ENCODE measurements at places on chromosomes 3 and 15. TPM values are rescaled to one million over a fixed set of nuclear protein-coding genes. Genes with fewer than 3 reads are reported as not detected.

The C3orf20 gene
- total RNA-seq = 0.09 TPM

The SEMA3B gene
- 2.3 TPM for total RNA-seq

The CSTA gene
- 11.6 TPM for total RNA-seq

The SLC38A3 gene
- total RNA-seq = 83.2 TPM

The CTXN2 gene
- total RNA-seq = not detected

The PLD1 gene
- total RNA-seq = 13.3 TPM

DNA sequence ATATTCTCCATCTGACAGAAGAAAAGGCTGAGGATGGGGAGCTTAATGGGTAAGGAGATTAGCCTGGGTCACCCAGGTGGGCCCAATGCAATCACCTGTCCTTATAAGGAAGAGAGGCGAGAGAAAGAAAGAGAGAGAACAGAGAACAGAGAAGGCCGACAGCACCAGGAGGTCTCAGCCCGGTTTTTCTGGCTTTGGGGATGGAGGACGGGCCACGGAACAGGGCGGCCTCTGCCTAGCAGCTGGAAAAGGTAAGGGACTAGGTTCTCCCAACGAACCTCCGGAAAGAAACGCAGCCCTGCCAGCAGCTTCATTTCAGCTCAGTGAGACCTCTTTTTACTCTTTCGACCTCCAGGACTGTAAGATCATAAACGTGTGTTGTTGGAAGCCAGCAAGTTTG is 196.0 kb upstream of the LYSMD4 start:
- DNase-seq = no peak

DNA sequence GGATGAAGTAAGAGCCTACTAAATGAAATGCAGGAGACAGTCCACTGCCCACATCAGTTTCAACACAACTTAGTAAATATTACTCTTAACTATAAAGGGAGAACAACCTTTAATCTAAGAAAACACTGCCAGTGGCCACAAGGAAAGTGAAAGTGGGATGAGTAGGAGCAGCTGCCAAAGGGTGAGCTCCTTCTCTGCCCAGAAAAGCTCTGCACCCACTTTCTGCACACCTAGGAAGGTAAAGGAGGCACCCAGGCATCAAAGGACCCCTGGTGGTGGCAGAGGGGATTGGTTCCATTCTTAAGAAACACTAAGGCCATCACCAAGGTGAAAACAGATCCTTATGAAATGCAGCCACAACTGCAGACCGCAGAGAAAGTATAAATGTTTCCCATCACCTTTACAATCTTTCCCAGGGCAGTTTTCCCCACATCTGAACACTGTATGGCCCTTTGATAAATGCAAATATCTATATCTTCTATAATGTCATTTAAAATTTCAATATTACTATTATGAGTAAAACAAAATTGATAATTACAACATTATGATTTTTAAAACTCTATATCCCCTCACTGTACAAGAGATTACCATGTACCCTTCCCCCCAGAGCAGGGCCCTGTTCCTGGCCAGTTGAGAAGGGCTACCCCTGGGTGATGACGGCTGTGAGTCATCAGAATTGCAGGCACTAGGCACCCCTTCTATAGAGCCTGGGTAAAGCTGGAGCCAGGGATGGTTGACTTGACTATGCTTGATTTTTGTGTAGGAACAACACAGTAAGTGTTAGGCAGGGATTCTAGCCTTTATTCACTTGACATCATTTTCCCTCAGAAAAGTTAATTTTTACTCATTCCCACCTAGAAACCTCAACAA is 92.0 kb downstream of the SNRK start:
- no peak for DNase-seq

DNA sequence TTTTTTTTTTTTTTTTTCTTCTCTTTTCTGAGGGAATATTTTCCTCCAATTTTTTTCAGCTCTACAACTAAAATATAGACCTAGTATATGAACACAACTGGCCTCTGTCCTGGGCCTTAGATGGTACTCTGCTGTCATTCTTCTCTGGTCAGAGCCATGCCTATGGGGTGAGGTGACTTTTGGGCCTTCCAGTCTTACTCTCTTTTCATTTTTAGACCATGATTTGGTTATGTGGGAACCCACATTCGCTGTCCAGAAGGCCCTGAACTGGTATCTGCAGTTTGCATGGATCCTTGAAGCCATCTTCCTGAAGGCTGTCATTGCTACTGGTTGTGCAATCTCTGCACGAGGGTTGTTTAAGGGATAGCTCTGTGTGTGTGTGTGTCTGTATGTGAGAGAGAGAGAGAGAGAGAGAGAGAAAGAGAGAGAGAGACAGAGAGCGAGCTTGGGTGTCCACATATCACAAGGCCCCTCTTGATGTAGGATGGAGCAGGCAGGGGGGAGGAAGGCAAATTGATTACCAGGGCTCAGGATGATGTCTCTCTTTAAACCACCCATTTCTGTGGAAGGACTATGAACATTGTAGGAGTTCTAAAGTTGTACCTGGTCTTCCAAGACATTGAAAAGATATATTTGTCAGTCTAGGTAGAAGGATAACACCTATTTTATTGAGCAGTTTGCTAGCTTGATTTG is 6.9 kb downstream of the TGFBR2 start:
- DNase-seq = no peak

DNA sequence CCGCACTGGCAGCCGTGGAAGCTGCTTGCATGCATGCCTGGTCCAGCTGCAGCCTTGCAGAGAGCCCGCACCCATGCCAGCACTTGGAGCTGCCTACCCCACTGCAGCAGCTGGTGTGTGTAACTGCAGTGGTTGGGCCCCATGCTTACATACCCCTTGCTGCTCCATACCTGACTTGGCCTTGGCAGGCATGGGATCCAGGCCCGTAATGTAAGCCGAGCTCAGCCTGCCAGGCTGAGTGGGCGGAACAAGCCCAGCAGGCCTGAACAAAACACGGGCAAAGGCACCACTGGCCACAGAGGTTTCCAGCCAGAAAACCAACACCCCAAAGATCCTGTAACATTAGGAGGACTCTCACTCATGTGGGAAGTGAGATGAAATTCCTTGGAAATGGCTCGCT is 48.3 kb downstream of the SLC6A20 start:
- DNase-seq = no peak

GRCh38 chr15:48754011-48754410 is 56.9 kb downstream of the CEP152 start:
- DNase-seq = no peak

- DNase-seq = peak; percentile 40
Observed at GRCh38 chr3:30426293-30426993, 180.0 kb upstream of the TGFBR2 start.

- DNase-seq = no peak
Observed at GRCh38 chr3:54004335-54004734, 112.7 kb upstream of the SELENOK start.

GRCh38 chr3:22959593-22959992 is 243.5 kb upstream of the UBE2E2 start:
- DNase-seq = no peak

DNA sequence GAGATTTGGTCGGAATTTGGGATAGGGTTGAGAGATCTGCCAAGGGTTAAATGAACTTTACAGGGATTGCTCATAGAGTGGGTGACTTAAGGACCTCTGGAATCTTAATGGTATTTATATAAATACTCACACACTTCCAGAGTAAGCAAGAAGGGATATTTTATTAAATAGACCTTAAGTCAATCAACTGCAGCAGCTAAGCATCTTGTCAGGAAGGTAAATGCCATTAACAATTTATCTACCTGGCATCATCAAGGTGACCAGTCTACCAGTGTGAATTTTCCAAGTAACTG is 123.9 kb downstream of the FEZF2 start:
- DNase-seq = no peak

DNA sequence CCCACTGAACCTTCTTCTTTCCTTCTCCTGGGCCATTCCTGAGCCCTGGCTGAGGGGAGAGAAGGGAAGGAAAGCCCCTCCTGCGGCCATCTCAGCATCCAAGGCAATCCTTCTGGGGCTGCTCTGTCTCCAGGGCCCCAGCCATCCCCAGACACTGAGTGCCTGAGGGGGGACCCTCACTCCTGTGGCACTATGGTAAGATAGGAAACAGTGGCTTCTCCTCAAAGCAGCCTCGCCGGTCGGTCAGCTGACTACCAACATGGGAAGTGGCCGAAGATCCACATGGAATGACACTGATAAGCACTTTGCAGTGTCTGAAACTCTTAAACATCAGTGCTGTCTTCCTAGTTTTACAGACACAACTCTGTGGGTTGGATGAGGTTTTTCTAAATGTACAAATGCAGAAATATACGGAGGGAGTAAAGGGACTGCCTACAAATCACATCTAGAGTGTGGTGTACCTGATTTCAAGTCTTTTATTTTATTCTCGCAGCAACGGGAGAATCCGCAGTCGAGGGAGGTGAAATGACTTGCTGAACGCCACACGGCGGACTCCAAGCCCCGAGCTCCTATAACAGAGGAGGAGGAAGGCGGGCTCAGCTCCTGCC is 973 bp upstream of the ITPKA start:
- no peak for DNase-seq

DNA sequence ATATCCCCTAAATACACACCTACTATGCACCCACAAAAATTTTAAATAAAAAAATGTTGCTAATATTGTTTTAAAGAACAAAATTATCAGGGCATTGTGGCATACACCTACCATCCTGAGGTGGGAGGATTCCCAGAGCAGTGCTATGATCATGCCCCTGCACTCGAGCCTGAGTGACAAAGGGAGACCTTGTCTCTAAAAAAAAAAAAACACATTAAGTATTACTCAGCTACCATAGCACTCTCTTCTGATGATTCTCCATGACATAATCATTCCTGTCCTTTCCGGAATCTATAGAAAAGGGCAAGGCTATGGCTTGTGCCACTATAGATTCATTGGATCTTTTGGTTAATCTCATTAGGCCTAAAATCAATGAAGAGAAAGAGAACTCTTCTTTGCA is 77.4 kb downstream of the ACAP2 start:
- DNase-seq = no peak

DNA sequence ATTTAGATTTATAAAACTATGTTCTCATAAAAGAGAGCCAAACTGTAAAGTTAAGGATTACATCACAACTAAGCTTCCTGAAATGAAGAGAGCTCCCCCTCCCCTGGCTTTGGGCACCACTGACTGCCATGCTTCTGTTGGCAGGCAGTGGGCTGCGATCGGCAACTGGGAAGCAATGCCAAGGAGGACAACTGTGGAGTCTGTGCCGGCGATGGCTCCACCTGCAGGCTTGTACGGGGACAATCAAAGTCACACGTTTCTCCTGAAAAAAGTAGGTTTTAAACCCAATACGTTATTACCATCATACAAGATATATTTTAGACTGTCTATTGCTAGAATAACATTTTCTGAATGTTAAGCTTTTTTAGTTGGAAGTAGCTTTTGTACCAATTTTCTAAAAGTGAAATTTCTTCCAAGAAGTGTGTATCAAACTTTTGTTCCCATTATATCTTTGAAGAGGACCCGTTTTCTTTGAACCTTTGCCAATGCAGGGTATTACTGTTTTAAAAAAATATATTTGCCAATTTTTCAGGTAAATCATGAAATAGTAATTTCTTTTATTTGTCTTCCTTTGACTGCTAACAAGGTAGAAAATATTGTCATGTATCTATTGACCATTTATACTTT is 184.1 kb downstream of the ADAMTSL3 start:
- DNase-seq = peak; percentile 62

DNA sequence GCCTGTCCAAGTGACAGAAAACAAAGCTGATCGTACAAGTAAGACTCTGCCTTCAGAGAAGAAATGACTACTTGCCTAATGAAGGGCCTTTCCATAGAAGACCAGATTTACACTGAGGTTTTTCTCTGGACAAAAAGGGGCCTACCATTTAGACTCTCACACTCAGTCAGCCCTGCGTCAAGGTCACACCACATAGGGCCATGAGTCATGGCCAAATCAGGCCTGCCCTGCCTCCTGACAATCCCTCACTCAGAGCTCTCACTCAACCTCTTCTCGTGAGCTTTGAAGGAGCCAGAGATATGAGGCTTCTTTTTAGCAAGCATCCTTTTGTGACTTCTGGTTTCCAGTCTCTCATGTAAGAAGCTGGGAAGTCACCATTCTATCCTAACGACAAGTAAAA is 68.1 kb upstream of the NMNAT3 start:
- DNase-seq = no peak

DNA sequence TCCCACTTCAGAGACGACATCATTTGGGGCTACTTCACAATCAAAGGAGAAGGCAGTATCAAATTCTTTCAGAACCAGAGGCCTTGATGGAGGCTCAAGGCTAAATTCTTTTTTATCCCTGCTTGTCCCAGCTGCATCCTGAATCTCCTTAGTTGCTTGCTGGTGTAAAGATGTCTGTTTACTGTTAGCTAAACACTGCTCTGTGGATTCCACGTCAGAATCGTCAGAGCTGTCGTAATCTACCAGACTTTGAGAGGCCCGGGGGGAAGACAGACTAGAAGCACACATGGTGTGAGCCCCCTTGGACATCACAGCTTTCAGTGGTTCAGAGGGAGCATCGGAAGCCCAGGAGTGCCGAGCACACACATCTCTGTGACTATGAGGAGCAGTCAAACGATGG is 32.6 kb downstream of the LINS1 start:
- DNase-seq = no peak

DNA sequence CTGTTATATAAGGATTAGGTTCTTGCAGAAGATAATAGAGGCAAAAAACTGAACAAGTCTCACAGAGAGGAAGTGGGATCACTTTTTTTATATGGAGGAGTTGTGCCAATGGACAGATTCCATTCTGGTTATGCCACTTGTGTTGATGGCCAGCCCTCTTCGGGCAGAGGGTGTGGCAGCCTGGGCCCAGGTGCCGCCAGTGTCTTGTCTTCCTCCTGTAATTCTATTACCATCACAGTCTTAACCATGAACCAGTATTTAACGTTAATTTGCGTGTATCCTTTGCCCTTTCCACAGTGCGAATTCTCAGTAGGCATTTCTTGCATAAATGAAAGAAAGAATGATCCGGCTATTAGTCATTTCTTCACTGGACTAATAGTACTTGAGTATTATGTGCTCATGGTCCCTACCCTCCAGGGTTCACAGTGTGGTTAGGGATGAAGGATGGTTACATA is 7.0 kb upstream of the USP4 start:
- no peak for DNase-seq

DNA sequence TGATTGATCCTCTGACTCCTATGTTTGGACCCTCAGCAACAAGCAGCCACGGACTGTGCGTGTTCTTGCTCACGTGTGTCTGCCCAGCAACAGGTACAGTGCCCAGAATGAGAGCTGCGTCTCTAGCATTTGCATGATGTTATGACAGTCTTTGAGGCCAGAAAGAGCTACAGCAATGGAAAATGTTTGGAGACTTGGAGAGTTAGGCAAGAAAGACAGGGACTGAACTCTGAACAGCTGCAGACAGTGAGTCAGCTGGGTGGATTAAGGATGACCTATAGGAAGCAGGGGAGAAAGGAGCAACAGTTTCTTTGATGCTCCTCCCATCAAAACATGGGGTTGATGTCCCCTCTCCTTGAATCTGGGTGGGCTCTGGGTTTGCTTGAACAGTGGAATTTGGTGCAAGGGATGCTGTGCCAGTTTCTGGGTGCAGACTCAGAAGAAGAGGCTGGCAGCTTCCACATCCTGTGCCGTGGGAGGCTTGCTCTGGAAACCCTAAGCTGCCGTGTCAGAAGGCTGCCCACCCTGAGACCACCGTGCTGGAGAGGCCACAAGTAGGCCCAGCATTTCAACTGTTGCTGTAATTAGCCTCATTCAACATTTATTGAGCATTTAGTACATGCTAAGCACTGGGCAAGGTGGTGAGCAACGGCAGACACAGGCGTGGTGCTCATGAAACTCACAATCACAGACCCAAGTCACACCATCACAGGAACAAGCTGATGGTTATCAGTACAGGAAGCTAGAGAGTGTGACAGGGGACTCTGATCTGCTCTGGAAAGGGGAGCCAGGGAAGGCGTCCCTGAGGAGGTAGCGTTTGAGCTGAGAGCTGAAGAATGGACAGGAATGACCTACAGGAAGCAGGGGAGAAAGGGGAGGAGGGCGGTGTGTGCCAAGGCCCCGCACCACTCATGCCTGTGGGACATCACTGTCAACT is 21.7 kb downstream of the CCR9 start:
- no peak for DNase-seq
